Activated gamma-delta T cell treated with Interleukin-2 at 50 U/mL for 16 hours (primary cell): ENCODE measurements at places on chromosomes 2 and 18.

DNA sequence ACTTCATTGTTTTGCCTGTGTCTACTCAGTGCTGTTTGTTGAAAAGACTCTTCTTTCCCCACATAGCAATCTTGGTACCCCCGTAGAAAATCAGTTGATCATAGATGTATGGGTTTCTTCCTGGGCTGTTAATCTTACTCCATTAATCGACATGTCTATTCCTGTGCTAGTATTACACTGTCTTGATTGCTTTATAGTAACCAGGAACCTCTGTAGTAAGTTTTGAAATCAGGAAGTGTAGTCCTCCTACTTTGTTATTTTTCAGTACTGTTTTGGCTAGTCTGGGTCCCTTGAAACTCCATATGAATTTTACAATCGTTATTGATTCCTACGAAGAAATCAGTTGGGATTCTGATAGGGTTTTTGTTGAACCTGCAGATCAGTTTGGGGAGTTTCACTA is 78.8 kb upstream of the FAM136A start:
- no peak for DNase-seq

GRCh38 chr2:70454936-70455544 is 98.6 kb downstream of the TGFA start:
- DNase-seq = no peak

GRCh38 chr2:144366825-144367429 is 153.0 kb downstream of the ZEB2 start:
- no peak for DNase-seq

DNA sequence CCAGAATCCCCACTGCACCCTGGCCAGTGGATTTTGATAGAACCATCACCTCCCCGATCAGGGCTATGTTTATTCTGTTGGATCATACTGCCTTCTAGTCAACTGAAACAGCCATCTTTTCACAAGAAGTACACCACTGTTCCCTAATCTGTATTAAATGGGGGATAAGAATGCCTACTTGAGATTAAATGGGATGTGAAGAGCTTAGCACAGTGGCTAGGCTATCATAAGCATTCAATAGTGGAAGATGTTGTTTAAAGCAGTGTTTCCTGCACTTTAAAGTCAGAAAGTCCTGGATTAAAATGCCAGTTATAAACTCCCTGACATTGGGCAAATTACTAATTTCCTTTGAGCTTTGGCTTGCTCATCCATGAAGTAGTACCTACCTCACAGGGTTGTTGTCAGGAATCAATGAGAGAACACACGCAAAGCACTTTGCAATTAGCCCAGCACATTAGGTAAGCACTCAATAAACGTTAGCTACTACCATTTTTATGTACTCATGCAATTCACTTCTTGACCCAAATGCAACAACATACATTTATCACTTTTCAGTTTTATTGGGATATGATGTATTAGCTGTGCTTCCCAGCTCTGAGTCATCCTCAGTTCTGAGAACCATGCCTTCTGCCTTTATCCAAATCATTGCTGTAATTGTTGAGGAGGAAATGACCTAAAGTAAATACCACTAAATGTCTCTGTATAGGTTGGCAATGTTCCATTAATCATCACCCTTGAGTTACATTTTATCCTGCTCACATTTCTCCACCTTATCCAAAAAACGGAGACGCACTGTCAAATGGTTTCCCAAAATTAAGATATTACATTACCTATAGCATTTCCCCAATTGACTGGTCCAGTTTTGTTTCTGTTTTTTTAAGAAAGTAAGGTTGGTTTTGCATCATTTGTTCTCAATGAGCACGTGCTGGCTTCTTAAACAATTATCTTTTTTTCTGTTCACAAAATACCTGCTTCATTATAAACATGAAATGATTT is 2.1 kb downstream of the TMEM247 start:
- no peak for DNase-seq

GRCh38 chr18:64180171-64180570 is 31.3 kb upstream of the LINC00305 start:
- no peak for DNase-seq

- DNase-seq = no peak
Measured at GRCh38 chr2:44904578-44904977, 36.9 kb upstream of the SIX3 start.

- no peak for DNase-seq
Measured at GRCh38 chr2:164967781-164968228, 12.5 kb upstream of the SLC38A11 start.

- DNase-seq = no peak
Measured at GRCh38 chr2:15278296-15278695, 282.8 kb downstream of the NBAS start.

DNA sequence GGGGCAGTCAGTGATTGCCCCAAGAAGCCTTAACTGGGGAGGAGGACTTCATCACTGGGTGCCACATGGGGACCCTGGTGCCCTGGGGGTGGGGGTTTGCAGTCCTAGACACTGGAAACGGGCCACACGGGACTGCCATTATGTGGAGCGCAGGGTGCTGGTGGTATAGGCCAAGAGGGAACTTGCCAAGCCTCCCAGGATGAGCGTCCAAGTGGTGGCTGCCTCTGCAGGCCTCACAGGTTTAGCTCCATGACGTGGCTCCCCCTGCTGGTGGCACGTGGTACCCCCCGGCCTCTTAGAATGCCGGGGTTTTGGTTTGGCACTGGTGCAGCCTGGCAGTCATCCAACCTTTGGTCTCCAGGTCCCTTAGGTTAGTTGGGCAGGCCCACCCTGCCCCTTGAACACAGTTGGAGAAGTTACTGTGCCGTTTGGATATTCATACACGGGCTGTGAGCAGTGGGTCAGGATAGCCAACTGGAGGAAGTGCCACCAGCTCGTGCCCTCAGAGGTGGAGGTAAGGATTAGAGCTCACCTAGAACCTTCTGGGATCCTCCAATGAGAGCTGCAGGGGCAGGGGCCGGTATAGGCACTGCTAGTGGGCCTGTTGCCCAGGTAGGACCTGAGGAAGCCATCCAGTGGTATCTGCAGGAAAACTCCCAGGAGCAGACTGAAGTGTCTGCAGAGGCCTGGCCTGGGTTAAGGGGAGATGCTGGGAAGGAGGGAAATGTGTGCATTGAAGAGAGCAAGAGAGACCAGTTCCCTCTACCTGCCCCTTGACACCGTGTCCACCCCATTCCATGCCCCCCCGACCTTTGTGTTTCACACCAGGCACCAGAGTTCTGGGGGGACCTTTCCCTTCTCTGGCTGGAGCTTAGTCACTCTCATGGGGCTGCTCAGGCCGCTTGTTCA is 5.7 kb downstream of the PTMA start:
- peak; percentile 94 for DNase-seq

DNA sequence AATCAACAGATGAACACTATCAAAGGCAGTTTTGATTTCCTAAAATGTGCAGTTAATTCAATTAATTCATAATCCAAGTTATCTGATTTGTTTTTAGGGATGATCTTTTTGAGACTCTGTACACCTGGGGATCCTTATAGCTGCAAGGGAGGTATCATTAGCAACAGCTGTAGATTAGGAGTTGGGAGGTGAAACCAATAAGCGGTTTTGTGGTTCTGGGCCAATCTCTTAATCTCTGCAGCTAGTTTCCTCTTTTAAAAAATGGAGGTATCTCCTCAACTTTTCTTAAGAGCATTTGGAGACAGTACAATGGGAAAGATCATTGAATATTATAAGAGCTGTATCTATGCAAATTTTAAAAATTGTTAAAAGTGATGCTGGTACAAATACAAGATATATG is 126.0 kb downstream of the MC4R start:
- no peak for DNase-seq
